ENCODE measurements at places on chromosomes 6 and 20.

DNA sequence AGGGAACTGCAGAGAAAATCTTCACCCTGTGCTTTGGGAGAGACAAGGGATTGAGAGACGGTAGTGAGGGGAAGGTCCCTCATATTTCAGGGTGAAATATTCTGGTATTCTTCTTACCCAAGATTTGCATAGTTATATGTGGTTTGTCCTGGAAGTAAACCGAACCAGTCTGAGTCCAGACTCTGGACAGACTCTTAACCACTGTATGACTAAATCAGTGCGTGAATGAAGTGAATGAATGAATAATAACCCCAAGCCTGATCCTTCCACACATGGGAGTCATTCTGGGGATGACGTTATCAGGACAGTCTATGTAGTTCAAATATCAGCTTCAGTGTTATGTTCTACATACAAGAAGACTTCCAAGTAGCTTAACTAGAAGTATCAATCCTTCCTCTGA, 690.7 kb downstream of the KIF16B start:
- DNase-seq: no peak

GRCh38 chr6:15305496-15305895, 59.6 kb downstream of the JARID2 start:
- no peak for DNase-seq

GRCh38 chr6:131519670-131520436, 53.2 kb upstream of the ARG1 start:
- peak; percentile 15 for DNase-seq

DNA sequence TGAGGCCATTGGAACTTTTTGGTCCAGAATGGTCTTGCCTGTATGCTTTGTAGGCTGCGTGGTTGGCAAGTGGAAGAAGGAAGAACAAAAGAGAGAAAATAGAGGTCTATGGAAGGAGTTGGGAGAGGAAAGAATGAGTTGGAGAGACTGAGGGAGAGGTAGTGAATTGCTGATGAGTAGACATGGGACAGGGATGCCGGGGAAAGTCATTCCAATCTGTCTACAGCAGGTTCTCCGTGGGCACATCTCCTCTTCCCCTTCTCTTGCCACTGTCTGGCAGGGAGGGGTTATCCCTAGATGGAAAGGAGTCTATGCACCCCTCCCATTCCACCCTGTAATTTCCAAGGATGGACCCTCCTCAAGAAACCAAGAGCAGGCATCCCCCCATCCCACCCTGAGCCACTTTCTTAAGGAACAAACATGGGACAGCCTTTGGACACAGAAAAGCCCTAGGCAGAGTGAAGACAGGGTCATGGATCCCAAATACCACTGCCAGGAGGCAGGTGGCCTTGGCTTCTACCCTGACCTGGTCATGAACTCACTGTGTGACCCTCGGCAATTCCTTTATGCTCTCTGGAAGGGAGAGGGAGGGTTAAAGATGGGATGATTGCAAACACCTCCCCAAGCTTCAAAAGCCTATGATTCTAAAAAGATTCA, 196.9 kb downstream of the LRFN2 start:
- no peak for DNase-seq

GRCh38 chr6:148635070-148635743, 111.6 kb upstream of the UST start:
- DNase-seq: no peak

DNA sequence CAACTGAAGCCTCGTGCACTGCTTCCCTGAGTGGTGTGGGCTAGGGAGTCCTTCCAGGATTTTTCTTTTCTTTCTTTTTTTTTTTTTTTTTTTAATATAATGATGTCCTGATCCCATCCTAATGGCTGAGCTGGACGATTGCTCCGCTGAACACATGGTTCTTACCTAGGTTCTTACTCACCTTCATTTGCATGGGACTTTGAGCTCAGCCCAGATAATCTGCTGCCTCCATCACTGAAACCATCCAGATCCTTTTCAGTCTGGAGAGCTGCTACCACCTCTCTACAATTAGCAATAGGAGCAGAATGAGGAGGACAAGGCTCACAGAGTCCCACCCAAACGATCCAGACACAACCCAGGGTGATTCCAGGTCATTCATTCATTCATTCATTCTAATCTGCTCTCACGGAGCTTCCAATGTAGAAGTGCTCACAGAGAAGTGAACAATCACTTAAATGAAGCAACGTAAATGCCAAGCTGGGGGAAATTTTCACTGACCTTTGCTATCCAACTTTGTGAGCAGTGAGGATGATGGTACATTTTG, 246.3 kb upstream of the RREB1 start:
- no peak for DNase-seq

- no peak for DNase-seq
Observed at GRCh38 chr6:19380293-19380692, 456.9 kb upstream of the ID4 start.

DNA sequence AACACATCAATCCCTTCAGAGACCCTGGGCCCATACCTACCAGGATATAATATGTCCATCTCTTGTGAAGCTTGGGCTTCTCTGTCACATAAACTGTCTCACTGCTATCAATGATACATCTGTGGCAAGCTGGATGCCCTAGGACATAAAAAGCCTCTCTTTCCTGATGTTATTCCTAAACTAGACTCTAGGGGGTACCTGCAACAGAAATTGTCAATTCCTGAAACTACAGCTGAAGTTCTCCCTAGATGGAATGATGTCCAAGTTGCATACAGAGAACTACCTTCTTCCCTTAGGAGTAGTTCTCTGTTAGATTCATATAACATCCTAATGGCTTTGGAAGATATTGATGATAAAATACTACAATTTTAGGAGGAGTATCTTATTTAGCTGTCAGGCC, 35.8 kb downstream of the TBX18 start:
- DNase-seq: no peak

- DNase-seq: peak; percentile 51
Observed at GRCh38 chr20:4108495-4109306, 93.3 kb upstream of the RNF24 start.

DNA sequence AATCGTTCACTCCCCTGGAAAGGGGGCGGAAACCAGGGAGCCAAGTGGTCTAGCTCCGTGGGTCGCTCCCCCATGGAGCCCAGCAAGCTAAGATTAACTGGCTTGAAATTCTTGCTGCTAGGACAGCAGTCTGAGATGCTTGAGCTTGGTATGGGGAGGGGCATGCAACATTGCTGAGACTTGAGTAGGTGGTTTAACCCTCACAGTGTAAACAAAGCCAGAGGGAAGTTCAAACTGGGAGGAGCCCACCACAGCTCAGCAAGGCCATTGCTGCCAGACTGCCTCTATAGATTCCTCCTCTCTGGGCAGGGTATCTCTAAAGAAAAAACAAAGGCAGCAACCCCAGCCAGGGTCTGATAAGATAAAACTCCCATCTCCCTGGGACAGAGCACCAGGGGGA, 43.2 kb downstream of the COL21A1 start:
- DNase-seq: no peak

DNA sequence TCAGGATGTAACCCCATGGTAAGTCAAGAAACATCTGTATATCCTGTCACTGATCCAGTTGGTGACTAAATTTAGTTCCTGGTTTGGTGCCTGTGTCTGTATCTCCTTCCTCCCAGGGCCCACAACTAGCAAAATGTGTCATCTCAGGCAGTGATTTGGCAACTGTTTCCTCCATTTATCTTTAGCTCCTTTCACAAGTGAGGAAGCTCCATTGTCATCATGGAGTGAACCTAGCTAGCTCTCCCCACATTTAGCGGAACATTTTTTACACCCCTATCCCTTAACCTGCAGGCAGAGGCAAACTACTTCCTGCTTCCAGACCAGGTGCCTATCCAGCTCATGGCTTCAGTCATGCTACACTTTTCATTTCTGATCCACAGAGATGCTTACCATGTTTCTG, 99.5 kb downstream of the IPCEF1 start:
- DNase-seq: no peak

GRCh38 chr6:119184008-119184648, 105.7 kb upstream of the FAM184A start:
- no peak for DNase-seq

DNA sequence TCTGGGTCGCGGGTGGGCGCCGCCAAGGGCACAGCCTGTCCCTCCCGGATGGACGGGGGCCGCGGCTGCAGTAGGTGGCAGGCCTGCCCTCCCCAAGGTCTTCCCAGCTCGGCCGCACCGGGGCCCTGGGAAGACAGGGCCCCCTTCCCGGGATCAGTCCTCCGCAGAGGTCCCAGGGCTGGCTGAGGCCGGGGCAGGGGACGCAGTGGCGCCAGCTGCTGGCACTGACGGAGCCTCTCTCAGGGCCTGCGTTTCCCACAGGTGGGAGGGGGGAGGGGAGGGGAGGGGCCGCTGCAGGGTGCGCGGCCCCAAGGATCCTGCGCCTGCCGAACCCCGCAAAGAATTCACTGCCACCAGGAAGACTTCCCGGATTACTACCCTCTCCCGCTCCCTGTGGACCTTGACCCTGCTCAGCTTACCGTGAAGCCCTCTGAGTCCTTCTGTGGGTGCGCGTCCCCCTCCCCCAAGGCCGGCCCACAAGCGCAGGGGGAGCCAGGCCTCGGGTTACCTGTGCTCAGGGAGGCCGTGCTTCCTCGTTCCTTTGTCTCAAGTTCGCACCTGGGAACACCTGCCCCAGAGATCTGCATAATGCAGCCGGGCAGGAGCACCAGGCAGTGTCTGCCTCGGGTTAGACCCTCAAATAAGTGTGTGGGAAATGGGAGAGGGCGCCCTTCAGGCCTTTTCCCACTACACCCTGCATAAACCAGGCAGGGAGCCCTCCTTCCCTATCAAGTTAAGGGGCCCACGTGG, 5.1 kb downstream of the LZTS3 start:
- no peak for DNase-seq

GRCh38 chr20:62957136-62958117, 4.9 kb downstream of the SLC17A9 start:
- no peak for DNase-seq

DNA sequence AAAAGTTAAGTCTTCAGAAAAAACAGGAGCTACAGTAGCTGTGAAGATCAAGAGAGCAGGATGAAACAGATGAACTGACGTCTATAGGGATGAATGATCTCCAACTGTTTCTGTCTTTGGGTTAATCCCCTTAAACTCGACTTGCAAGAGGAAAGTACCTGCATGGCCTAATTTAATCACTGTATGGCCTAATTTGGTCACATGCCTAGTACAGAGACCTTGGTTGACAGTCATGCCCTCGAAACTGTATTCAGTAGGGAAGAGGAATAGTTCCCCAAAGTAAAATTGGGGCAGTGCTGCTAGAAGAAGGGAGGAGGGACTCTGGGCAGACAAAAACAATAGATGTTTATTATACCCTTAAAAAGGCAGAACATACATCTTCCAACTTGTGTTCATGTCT, 10.0 kb upstream of the SMAP1 start:
- no peak for DNase-seq

DNA sequence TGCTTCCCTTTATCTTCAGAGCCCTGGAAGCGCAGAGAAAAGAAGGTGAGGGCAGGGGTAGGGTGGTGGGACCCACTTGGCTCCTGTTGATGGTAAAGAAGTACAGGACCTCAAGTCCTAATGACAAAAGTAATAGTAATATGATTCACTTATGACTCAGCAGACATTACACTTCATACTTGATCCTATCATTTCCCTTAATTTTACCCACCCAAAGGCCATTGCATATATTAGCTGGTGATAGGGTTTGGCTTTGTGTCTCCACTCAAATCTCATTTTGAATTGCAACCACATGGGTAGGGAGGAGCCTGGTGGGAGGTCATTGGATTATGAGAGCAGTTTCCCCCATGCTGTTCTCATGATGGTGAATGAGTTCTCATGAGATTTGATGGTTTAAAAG, 880.7 kb downstream of the KIF16B start:
- no peak for DNase-seq

DNA sequence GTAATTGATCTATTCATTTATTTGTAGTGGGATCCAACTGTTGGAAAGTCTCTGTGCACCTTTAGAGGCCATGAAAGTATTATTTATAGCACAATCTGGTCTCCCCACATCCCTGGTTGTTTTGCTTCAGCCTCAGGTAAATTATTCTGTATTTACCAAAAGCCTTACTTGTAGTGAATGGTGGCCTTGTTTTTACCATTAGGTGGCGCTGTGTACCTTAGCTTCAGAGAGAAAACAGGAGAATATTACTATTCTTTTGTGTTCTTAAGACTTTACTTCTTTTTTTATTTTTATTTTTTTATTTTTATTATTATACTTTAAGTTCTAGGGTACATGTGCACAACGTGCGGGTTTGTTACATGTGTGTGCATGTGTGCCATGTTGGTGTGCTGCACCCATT, 23.7 kb downstream of the PEX7 start:
- DNase-seq: no peak

GRCh38 chr20:7195704-7196103, 428.2 kb downstream of the BMP2 start:
- DNase-seq: no peak

GRCh38 chr20:54107600-54108325, 37.4 kb upstream of the BCAS1 start:
- DNase-seq: no peak

DNA sequence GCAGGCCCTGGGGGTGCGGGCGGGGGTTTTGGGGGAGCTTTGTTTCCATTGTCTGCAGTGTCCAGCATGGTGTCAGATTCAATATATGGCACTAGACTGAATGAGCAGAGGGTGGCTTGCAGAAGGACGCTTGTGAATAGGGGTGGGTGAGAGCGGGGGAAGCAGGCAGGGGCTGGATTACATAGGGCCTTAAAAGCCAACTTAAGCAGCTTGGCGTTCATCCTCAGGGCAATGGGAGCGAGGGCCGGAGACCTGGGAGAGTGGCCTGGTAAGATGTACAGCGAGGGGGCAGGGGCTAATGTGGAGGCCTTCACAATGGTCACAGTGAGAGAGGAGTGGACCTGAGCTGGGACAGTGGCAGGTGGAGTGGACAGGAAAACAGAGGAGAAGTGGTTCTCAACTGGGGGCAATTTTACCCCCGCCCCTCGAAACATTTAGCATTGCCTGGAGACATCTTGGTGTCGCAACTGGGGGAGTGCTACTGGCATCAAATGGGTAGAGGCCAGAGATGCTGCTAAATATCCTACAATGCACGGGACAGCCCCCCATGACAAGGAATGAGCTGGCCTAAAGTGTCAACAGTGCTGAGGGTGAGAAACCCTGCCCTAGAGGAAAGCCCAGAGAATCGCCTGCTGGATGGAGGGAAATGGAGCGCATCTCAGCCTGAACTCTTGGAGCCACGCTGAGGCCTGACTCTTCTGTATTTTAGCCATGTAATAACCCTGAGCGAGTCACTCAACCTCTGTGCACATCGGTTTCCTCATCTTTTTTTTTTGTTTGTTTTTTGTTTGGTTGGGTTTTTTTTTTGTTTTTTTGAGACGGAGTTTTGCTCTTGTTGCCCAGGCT, 15.1 kb upstream of the BAK1 start:
- DNase-seq: no peak

DNA sequence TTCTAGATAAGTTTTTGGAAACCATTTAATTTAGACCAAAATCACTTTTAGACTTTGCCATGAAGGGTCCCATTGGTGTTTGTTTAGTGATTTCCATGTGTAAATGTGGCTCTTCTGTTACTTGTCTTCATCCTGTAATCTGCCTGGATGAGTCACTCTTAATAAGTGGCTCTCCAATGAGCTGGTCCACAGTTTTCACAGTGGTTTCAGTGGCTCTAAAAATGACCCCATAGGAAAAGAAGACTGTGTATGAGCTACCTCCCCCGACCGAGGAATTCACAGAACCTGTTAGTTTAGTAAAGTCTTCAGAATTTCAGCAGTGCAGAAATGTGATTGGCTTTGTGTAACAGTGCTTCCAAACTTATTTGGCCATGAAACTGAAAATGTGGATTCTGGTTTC, 492.0 kb upstream of the MARCKS start:
- no peak for DNase-seq

- no peak for DNase-seq
Observed at GRCh38 chr6:152975204-152975915, 7.5 kb downstream of the FBXO5 start.
